IPS DF 19.7 (cell line): ENCODE measurements at places on chromosomes 4 and X.

GRCh38 chrX:13334491-13334890 is 14.6 kb upstream of the ATXN3L start:
- no peak for DNase-seq

- DNase-seq = no peak
These were observed 162.5 kb downstream of the BANK1 start for GRCh38 chr4:101952985-101953384.

GRCh38 chrX:148593146-148593545 is 92.7 kb downstream of the AFF2 start:
- DNase-seq = no peak

DNA sequence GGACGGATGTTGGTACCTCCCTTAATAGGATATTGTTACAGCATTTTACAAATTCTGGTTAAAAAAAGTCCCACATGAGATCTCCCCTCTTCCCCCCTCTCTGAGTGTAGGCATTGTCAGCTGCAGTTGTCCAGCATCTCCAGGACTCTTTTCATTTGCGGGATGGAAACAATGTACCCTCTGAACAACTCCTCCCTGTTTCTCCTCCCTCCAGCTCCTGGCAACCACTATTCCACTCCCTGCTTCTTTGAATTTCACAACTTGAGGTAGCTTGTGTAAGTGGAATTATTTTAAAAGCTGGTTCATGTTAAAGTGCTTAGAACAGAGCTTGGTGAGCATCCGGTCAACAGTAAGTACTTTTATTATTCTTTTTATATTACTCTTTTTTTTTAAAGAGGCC is 69.8 kb downstream of the TBL1X start:
- DNase-seq = no peak

DNA sequence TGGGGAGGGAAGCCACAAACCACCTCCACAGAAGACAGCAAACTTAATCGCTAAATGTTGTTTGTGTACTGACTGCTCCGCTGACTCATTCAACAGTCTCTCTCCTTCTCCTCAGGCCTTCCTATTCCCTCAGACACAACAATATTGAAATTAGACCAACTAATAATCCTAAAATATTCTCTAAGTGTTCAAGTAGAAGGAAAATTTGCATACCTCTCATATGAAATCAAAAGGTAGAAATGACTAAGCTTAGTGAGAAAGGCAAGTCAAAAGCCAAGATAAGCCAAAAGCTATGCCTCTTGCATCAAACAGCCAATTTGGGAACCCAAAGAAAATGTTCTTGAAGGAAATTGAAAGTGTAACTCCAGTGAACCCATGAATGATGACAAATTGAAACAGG is 75.7 kb upstream of the ARHGAP24 start:
- DNase-seq = no peak

DNA sequence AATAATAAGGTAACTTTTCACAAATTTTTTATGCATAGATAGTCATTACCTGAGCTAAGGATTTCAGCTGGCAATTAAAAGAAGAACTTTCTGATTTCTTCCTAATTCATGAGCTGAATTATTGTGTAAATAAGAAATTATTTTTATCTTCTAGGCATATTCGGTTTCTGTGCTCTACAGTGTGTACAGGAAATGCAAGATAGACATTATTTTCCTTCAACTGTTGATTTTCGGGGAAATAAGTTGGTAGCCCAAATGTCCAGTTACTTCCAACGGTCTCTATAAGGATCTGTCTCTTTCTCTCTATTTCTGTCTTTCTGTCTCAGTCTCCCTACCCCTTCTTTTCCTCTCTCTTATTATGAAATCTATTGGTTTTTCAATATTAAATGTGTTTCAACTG is 137.3 kb upstream of the CLNK start:
- DNase-seq = no peak

DNA sequence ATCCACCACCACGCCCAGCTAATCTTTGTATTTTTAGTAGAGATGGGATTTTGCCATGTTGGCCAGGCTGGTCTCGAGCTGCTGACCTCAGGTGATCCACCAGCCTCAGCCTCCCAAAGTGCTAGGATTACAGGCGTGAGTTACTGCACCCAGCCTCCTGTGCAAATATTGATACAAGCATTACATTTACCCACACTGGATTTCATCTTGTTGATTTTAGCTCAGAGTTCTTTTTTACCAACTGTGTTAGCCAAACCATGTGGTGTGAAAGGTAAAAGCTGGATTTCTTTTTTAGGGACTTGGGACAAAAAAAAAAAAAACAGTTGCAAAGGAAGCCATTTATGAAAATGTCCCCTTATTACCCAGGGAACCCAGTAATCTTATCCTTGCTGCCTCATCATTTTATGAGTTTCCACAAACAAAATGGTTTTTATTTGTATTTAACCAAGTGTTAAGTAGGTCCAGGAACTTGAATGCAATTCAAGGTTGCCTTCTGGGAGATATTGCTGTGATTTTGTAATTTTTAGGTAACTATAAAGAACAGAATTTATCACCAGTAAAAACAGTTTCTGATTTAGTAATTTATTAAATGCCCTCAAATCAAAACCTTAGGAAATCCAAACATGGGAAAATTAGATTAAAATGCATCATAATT is 202.5 kb downstream of the PALLD start:
- DNase-seq = no peak

DNA sequence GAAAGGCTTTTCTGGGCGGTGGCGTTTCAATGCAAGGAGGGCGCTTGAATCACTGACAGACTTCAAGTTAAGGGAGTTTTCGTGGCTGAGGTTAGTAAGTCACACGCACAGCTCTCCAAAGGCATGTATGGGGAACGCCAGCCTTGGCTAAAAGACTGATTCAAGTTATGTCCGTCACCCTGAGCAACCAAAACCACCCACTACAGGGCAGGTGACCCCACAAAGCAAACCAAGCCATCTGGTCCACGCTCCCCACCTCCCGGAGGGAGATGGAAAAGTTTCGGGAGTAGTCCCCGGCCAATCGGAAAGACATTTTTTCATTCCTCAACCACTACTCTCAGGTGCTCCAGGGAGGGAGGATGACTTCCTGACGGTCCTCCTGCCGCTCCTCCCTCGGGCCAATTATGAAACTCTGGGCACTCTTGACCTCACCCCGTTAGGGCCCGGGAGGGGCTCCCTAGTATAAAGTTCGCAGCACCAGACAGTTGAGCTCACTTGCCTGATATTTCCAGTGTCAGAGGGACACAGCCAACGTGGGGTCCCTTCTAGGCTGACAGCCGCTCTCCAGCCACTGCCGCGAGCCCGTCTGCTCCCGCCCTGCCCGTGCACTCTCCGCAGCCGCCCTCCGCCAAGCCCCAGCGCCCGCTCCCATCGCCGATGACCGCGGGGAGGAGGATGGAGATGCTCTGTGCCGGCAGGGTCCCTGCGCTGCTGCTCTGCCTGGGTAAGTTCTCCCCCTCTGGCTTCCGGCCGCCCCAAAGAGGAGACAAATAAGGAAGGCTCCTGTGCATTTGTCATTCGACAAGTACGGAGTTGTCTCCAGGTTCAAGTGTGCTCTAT is at the start of gene EREG:
Gene EREG, plus strand, starts transcription at position 494 of the 840 bp plus-strand sequence. Its CDS starts 164 bp downstream, at position 658.
- peak; percentile 69 for DNase-seq

DNA sequence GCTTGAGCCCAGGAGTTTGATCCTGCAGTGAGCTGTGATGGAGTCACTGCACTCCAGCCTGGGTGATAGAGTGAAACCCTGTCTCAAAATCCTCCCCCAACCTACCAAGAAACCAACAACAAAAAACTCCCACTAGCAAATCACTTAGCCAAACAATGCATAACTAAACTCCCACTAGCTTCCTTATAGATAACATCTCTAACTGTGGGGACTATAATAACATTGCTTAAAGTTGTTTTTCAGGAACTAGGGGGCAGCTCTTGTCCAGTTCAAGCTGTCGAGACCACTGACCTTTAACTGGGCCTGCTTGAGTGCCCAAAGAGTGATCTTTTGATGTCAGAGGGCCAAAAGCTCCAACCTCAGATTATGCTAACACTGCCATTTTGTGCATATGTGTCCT is 81.7 kb downstream of the FREM3 start:
- DNase-seq = no peak

GRCh38 chrX:97527725-97528124 is 644.0 kb downstream of the RPA4 start:
- no peak for DNase-seq

DNA sequence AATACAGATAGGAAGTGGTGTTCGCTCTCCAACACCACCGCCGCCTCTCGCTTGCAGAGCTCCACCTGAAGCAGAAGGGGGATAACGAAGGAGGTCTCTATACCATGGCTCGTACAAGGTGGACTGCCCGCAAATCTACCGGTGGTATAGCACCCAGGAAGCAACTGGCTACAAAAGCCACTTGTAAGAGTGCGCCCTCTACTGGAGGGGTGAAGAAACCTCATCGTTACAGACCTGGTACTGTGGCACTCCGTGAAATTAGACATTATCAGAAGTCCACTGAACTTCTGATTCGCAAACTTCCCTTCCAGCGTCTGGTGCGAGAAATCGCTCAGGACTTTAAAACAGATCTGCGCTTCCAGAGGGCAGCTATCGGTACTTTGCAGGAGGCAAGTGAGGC is 5.2 kb upstream of the BMP15 start:
- no peak for DNase-seq

- no peak for DNase-seq
These were observed 1.6 kb upstream of the NAT8L start for GRCh38 chr4:2057382-2058065.

- no peak for DNase-seq
These were observed 76.9 kb downstream of the CAMK2D start for GRCh38 chr4:113684534-113685091.

- no peak for DNase-seq
These were observed 334.3 kb upstream of the GATB start for GRCh38 chr4:152094970-152095700.

DNA sequence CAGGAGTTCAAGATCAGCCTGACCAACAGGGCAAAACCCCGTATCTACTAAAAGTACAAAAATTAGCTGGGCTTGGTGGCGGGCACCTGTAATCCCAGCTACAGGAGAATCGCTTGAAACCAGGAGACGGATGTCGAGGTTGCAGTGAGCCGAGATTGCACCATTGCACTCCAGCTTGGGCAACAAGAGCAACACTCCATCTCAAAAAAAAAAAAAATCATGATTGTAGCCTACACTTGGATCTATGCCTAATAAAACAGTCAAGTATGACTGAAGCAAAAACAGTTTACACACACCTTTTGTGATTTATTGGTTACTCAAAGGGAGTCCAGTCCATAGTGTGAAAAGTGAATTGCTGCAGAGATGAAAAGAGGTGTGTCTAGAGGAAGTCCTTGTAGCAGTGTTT is 34.7 kb upstream of the TASL start:
- no peak for DNase-seq

GRCh38 chr4:26864899-26865298 is 4.3 kb downstream of the STIM2 start:
- DNase-seq = no peak

- DNase-seq = no peak
These were observed 276.0 kb downstream of the FBXW7 start for GRCh38 chr4:152259866-152260265.

DNA sequence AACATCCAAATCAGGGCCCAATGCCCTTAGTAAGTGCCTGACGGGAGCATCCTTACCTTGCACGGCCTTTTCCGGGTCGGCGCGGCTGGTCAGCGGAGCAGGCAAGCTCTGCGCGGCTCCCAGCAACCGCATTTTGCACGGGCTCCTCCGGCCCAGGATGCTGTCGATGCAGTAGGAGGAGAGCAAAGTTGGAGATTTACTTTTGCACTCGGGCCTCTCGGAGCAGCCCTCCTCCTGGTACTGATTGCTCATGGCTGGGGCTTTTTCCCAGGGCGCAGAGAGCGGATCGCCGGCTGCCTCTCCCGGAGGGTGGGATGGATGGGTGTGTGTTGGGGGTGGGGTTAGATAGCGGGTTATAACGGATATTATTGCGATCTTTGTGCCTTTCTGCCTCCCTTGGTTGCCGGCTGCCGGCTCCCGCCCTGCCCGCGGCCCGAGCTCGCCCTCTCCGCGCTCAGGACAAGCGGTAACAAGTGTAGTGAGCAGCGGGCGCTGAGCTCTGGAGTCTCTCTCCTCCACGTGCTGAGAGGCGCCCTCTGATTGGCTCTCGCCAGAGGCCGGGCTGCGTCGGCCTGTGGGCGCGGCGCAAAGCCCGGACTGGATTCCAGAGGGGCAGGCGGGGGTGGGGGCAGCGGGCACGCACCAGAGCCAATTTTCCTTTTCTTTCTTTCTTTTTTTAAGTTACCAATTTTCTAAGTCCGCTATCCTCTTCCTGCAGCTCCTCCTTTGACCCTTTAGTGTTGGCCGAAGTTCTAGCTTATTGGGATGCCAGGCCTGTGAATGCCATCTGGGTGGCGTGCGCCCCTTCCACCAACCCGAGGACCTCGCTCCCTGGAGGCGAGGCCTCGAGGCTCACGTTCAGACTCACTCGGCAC is at the start of gene ARX:
Gene ARX, minus strand, starts transcription at position 480 of the 875 bp plus-strand sequence. Its CDS starts 228 bp downstream, at position 252.
- DNase-seq = peak; percentile 54
